ENCODE measurements at places on chromosomes 5 and 9.

DNA sequence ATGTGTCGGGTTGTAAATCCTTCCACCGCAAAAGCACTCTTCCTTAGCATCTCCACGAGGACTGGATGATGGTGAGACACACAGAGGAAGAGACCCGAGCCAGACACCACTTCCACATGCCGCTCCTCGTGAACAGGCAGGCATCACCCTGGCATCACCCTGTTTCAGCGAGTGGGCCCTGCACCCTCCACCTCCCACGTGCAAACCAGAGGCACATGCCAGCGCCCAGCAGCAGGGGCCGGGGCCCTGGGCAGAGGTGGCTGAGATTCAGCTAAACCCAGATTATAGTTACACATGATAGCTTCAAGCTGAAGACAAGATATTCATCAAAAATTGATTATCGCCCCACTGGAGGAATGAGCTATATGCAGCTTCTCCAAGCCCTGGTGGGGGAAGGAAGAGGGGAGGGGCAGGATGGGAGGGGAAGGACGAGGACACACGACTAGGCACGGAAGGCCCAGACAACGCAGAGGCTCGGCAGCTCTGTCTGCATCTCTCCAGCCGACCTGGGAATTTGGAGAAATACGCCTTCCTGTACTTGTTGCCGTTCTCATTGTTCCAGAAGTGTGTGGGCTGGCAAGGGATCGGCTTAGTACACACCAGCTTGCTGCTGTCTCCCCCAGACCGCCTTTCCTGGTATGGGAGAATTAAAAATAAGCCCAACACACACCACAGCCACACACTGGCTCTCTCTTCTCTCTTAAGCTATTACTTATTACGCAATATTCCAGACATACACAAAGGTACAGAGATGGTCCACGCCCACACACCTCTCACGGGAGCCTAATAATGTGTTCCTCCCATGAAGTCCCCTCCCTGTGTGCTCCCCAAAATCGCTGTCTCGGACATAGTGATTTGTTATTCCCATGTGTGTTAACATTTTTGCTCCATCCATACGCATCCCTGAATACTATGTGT, 50.4 kb upstream of the ZNF354A start:
- no peak for DNase-seq

- DNase-seq, result peak; percentile 50
These were observed 157.8 kb downstream of the RGS3 start for GRCh38 chr9:113621309-113621791.

- no peak for DNase-seq
These were observed 101.7 kb downstream of the GNA14 start for GRCh38 chr9:77546376-77546950.

DNA sequence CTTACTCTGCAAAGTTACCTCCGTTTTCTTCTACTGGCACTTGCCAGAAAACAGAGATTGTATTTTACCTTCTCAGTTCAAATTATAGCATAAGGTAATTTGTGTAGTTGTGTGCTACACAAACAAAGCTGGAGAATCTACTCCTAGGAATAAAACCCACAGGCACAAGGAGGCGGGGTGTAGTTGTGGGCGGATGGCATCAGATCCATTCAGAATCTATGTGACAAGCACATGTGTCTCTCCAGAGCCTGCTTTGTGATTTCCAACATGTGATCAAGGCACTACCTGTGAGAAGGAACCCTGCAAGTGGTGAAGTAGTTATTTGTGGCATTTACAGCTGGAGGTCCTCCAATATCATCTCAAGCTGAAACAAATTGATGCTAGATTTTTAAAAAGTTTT, 39.0 kb downstream of the GAS1 start:
- no peak for DNase-seq

DNA sequence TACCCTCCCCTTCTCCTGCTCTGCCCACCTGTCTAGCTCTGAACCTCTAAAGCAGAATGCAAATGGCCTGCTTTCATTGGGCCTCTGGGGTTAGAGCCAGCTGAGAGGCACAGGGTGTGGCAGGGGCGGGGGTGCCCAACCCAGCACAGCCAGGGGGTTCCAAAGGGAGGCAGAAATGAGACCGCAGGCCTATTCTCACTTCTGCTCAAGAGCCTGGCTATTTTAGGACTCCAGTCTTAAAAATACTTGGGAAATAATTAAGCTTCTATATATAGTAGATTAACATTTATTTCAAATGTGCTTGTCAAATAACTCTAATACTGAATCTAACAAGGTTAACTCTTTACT, 5.7 kb downstream of the QSOX2 start:
- no peak for DNase-seq

- no peak for DNase-seq
These were observed 166.6 kb downstream of the ROR2 start for GRCh38 chr9:91783411-91783810.

- no peak for DNase-seq
These were observed 28.8 kb downstream of the NTRK2 start for GRCh38 chr9:84698323-84698722.
